Dermis blood vessel endothelial cell (primary cell): ENCODE measurements at places on chromosomes 2 and 18. TPM values are rescaled to one million over a fixed set of nuclear protein-coding genes. Genes with fewer than 3 reads are reported as not detected.

The MAP3K19 gene
- total RNA-seq, result not detected in 2 replicates

The ACVR2A gene
- 5.7 and 7.5 TPM in 2 replicates for total RNA-seq

The LHCGR gene
- not detected in 2 replicates for total RNA-seq

The NEB gene
- 1.0 and 1.2 TPM in 2 replicates for total RNA-seq

The PDCD1 gene
- not detected in 2 replicates for total RNA-seq

The DCDC2C gene
- total RNA-seq, result under 0.01 and 0.09 TPM in 2 replicates

The POTEJ gene
- total RNA-seq, result 0.34 and 0.47 TPM in 2 replicates

The SLC1A4 gene
- 12.3 and 15.1 TPM in 2 replicates for total RNA-seq

The AOX1 gene
- total RNA-seq, result 2.4 and 2.6 TPM in 2 replicates

The ERBB4 gene
- 0.14 and 0.17 TPM in 2 replicates for total RNA-seq

The ALK gene
- total RNA-seq, result not detected in 2 replicates

The ASIC4 gene
- not detected in 2 replicates for total RNA-seq

The CTNNA2 gene
- total RNA-seq, result not detected in 2 replicates

The SP140 gene
- 0.09 TPM in 1 of 2 replicates, not detected in the other for total RNA-seq

The FZD7 gene
- total RNA-seq, result 0.19 and 0.68 TPM in 2 replicates

The PAX8 gene
- total RNA-seq, result 0.65 and 0.68 TPM in 2 replicates

The ST6GAL2 gene
- total RNA-seq, result 0.28 TPM in 1 of 2 replicates, not detected in the other

The AAK1 gene
- total RNA-seq, result 23.8 and 48.8 TPM in 2 replicates

The FAHD2A gene
- total RNA-seq, result 16.0 and 24.1 TPM in 2 replicates

The ELMOD3 gene
- total RNA-seq, result 10.0 and 12.3 TPM in 2 replicates

The KCMF1 gene
- 65.9 and 97.5 TPM in 2 replicates for total RNA-seq

The CD226 gene
- 1.0 and 2.8 TPM in 2 replicates for total RNA-seq

The VIL1 gene
- total RNA-seq, result not detected in 2 replicates

The PRSS56 gene
- not detected in 2 replicates for total RNA-seq

The MYO3B gene
- total RNA-seq, result not detected in 2 replicates

The BBS5 gene
- total RNA-seq, result 2.1 and 3.2 TPM in 2 replicates
